CD14-positive monocyte (primary cell): ENCODE measurements at places on chromosomes 12 and 14. TPM values are rescaled to one million over a fixed set of nuclear protein-coding genes. Genes with fewer than 3 reads are reported as not detected.

- peaks cover 62% of the 10 kb centered on the region for H3K27me3 ChIP-seq
- DNase-seq, result no peak
- no peak overlapping the region for H3K27ac ChIP-seq
- H3K4me3 ChIP-seq, result no peak overlapping the region
- H3K4me1 ChIP-seq, result peaks cover 6% of the 10 kb centered on the region
Measured at GRCh38 chr14:99267837-99268781, 3.9 kb downstream of the BCL11B start.

DNA sequence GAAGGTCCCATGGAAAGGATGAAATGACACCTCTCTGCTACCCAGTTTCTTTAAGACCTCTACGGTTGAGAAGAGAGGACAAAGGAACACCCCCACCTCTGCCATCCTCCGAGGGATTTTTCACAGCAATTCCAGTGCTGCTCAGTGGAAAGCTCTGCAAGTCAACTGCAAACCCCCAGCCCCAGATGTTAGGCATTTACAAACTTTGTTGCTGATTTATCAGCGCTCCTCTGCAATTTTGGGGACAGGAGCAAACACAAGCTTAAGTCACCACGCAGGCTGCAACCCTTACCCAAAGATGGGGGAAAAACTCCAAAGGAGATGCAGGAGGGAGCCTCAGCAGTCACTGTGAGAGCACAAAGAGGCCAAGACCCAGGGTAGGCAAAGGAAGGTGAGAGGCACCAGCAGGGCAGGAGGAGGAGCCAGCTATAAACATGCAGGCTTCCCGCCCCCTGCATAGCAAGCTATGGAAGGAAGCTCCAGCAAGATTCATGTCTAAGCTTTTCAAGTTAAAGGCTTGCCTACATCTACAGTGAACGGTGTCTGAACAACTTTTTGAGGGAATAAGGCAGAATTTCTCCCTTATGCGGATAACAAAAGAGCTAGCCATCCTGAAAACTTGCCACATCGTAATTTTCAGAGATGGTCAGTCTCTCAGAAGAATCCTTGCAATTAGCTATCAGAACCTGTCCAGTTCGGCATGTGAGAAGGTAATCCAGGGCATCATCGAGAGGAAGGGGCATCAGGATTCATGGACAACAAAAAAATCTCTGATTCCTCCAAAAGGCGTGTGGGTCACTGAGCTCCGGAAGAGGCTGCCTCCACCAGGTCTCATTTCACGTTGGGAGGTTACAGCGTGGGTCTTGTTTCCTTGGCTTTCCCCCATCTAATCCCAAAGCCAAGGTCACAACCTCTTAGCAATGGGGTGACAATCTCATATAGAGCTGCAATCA is 3.9 kb downstream of the CTDSP2 start:
- no peak for DNase-seq
- no peaks in the 10 kb centered on the region for H3K27me3 ChIP-seq
- H3K4me3 ChIP-seq, result peak overlapping the region; percentile 99
- H3K4me1 ChIP-seq, result peaks cover 74% of the 10 kb centered on the region
- H3K27ac ChIP-seq, result no peak overlapping the region

DNA sequence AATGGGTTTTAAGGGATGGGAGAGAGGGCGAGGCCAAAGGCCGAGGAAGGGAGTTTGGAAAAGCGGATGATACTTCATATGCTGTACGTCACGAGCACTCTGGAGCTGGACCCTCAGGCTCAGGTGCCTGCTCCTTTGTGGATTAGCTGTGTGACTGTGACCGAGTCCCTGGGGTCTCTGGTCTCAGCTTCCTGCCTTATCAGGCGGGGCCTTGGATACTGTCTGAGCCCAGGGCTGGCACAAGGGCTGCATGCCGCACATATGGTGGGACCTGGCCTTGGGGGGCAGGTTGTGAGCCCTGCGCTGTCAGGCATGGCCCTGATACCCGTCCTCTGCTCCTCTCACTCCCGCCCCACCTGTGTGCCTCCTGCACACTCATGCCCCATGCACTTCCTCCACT is 95.3 kb downstream of the ADGRD1 start:
- H3K27me3 ChIP-seq, result no peaks in the 10 kb centered on the region
- H3K36me3 ChIP-seq, result no peaks in the 10 kb centered on the region
- H3K4me3 ChIP-seq, result no peak overlapping the region
- peaks cover 16% of the 10 kb centered on the region for H3K4me1 ChIP-seq

- no peaks in the 10 kb centered on the region for H3K36me3 ChIP-seq
- H3K27me3 ChIP-seq, result no peaks in the 10 kb centered on the region
- DNase-seq, result no peak
- H3K27ac ChIP-seq, result no peak overlapping the region
- H3K4me3 ChIP-seq, result no peak overlapping the region
Measured at GRCh38 chr14:24324024-24324423, 10.8 kb downstream of the ADCY4 start.

DNA sequence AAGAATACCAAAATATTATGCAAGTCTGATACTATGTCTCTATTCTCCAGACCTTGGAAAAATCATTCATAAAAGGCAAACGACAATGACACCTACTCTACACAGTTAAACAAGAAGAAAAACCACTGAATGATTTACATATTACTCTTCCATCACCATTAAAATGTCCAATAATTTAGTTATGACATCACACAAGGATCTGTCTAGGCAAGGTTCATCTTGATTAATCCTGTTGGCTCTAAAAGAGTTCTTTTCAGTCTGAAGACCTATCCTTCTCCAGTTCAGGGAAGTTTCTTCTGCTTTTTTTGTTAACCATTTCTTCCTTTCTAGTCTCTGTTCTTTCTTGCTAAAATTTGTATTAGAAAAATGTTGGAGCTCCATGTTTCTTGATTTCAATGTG is 64.0 kb downstream of the OSBPL8 start:
- H3K4me3 ChIP-seq, result no peak overlapping the region
- no peaks in the 10 kb centered on the region for H3K27me3 ChIP-seq
- H3K4me1 ChIP-seq, result no peaks in the 10 kb centered on the region
- H3K27ac ChIP-seq, result no peak overlapping the region
- DNase-seq, result no peak

DNA sequence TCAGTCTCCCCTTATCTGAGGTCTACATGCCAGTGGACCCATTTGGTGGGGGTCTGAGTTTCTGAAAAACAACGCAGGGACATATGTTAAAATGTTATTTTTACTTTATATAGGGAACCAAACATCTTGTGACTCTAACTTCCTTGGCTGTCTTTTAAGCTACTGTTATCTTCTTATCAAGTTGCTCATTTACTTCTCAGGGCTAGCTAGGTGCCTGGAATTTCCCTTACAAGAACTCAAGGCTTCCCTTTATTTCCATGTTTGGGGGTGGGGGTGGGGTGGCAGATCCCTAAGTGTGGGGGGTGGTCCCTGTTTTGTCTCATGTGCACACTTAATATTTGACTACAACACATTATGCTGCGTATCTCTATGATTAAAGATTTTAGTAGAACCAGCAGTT is 31.6 kb downstream of the PPP1R36 start:
- DNase-seq, result no peak
- no peaks in the 10 kb centered on the region for H3K27me3 ChIP-seq
- no peaks in the 10 kb centered on the region for H3K4me1 ChIP-seq

DNA sequence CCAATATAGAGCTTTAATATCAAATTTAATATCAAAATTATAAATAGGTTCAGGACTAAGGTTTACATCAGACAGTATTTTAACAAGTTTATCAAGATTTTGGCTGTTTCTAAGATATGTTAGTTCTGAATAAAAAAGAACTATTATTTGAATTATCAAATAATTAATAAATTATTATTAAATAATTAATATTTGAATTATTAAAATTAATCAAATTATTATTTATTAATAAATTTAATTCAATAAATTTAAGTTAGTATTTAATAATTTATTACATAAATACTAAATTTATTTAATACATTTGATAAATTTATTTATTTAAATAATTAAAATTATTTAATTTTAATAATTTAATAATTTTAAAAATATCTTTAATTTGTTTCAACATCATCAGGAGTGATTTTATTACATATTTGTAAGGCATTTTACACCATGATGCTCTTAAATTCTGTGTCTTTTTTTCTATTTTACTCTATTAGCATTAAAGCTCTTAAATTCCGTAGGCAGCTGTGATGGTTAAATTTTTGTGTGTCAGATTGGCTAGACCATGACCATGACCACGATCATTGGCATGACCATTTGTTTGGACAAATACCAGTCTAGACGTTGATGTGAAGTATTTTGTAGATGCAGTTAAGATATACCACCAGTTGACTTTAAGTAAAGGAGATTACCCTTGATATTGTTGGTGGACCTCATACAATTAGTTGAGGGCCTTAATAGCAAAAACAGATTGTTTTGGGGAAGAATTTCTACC is 82.6 kb downstream of the BBS10 start:
- H3K27me3 ChIP-seq, result no peaks in the 10 kb centered on the region
- DNase-seq, result no peak
- no peaks in the 10 kb centered on the region for H3K4me1 ChIP-seq

DNA sequence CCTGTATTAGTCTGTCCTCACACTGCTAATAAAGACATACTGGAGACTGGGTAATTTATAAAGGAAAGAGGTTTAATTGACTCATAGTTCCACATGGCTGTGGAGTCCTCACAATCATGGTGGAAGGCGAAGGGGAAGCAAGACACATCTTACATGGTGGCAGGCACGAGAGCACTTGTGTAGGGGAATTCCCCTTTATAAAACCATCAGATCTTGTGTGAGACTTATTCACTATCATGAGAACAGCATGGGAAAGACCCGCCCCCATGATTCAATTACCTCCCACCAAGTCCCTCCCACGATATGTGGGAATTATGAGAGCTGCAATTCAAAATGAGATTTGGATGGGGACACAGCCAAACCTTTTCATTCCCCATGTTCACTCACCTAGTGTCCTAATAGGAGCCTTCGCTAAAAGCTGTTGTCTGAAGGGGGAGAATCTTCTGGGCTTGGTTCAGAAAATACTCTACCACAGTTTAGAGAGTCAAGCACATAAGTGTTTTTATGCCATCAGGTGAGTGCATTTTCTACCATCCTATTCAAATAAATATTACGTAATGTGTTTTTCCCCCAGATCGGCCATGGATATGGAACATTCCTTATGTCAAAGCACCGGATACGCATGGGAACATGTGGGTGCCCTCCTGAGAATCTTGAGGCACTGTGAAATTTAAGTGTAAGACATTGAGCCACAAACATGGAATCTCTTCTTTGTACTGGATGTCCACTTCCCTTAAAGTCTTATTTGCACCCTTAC is 19.1 kb upstream of the KCNK13 start:
- no peaks in the 10 kb centered on the region for H3K27me3 ChIP-seq
- H3K4me1 ChIP-seq, result no peaks in the 10 kb centered on the region
- H3K36me3 ChIP-seq, result peaks cover 5% of the 10 kb centered on the region
- no peak for DNase-seq
- no peak overlapping the region for H3K27ac ChIP-seq
- no peak overlapping the region for H3K4me3 ChIP-seq

DNA sequence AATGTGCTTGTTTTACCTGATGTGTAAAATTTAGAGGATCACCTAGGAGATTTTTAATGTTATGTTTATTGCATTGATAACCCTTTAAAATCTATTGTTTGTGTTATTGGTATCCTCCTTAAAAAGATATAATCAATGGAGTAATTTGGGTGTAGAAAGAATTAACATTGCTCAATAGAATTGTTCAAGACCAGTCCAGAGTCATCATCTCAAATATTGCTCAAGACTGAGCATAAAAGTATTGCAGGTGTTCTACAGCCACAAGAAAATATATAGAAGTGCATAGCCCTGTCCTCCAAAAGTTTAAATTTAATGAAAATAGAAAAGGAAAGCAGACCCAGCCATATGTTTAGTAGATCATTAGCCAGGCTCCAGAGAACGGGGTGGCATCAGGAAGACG is 102.5 kb upstream of the ARID2 start:
- no peak overlapping the region for H3K27ac ChIP-seq
- H3K4me3 ChIP-seq, result no peak overlapping the region
- H3K27me3 ChIP-seq, result no peaks in the 10 kb centered on the region
- H3K36me3 ChIP-seq, result no peaks in the 10 kb centered on the region
- H3K4me1 ChIP-seq, result peaks cover 16% of the 10 kb centered on the region

DNA sequence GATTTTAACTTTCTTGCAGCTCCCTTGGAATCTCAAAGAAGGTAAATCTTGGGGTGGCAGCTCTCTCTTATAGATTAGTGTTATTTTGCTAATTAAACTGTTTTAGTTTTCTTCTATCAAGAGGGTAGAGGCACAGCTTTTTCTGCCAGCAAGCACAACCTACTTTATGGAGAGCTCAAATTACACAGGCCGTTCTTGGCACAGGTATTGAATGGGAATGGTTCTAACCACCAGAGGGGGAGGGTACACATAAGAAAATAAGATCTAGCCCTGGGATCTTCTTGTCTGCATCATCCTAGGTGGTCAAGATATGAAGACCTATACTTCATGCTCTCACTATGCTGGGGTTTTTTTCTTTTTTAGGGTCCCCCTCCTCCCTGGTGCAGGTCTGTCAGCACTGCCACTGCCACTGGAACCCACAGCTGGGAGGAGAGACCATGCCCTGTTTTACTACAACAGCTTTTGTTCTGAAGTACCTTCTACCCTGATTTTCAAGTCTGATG is 48.6 kb upstream of the STAC3 start:
- H3K4me1 ChIP-seq, result no peaks in the 10 kb centered on the region
- no peak overlapping the region for H3K27ac ChIP-seq
- H3K27me3 ChIP-seq, result no peaks in the 10 kb centered on the region
- no peak overlapping the region for H3K4me3 ChIP-seq

- H3K4me1 ChIP-seq, result peaks cover 63% of the 10 kb centered on the region
- H3K36me3 ChIP-seq, result no peaks in the 10 kb centered on the region
- peak overlapping the region; percentile 87 for H3K27ac ChIP-seq
- H3K27me3 ChIP-seq, result no peaks in the 10 kb centered on the region
- no peak overlapping the region for H3K4me3 ChIP-seq
Measured at GRCh38 chr12:15688202-15688736, 100.9 kb downstream of the EPS8 start.

- H3K36me3 ChIP-seq, result peaks cover 8% of the 10 kb centered on the region
- H3K4me3 ChIP-seq, result peak overlapping the region; percentile 80
- H3K27me3 ChIP-seq, result peaks cover 3% of the 10 kb centered on the region
- H3K4me1 ChIP-seq, result peaks cover 22% of the 10 kb centered on the region
- H3K27ac ChIP-seq, result peak overlapping the region; percentile 84
Measured at GRCh38 chr12:94458877-94459727, 565 bp downstream of the CEP83 start.

DNA sequence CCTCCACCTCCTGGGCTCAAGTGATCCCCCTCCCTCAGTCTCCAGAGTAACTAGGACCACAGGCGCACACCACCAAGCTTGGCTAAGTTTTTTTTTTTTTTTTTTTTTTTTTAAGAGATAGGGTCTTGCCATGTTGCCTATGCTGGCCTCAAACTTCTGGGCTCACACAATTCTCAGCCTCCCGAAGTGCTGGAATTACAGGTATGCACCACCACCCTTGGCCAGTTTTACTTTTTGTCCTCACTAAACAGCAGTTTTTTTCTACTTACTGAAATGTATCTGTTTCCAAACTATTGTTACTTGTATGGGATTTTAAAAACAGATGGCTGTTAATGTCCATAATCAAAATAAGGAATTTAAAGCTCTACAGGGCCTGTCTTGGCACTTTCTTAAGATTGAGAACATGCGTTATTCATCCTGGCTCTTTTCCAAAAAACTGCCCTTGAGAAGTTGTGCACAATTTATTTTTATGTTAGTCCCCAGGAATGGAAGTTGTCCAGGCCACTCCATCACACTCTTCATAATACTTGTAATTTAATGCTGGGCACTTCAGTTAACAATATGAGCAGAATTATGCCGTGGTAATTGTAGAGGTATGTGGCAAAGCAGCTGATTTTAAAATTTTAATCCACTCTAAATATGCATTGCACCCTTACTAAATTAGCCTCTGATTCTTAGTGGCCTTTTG is 51.9 kb upstream of the REP15 start:
- DNase-seq, result no peak
- no peak overlapping the region for H3K27ac ChIP-seq
- H3K4me1 ChIP-seq, result no peaks in the 10 kb centered on the region
- no peaks in the 10 kb centered on the region for H3K27me3 ChIP-seq

CCDC196 gene
- polyA plus RNA-seq, result not detected

TESPA1 gene
- 0.37 TPM for polyA plus RNA-seq
